ENCODE measurements at places on chromosomes 2 and 18. TPM values are rescaled to one million over a fixed set of nuclear protein-coding genes. Genes with fewer than 3 reads are reported as not detected.

The ASPRV1 gene
- 0.16 TPM for total RNA-seq

The RFTN2 gene
- 7.8 TPM for total RNA-seq

The TMEM169 gene
- under 0.01 TPM for total RNA-seq

The ZNF2 gene
- total RNA-seq, result 6.0 TPM

The FBLN7 gene
- 4.4 TPM for total RNA-seq

The SCYGR3 gene
- total RNA-seq, result not detected

The CRYGC gene
- not detected for total RNA-seq

The GKN1 gene
- not detected for total RNA-seq

The CSRNP3 gene
- under 0.01 TPM for total RNA-seq

The CHRNG gene
- total RNA-seq, result not detected

The SLC35F6 gene
- total RNA-seq, result 15.7 TPM

The NT5DC4 gene
- total RNA-seq, result not detected

The MAP3K19 gene
- not detected for total RNA-seq

The NT5C1B gene
- not detected for total RNA-seq

The PRKAG3 gene
- not detected for total RNA-seq

The CXCR1 gene
- not detected for total RNA-seq

The ERFE gene
- 0.65 TPM for total RNA-seq

The C1D gene
- total RNA-seq, result 7.7 TPM

The DYNC1I2 gene
- total RNA-seq, result 127 TPM

The CTLA4 gene
- 0.16 TPM for total RNA-seq

The BBS5 gene
- 1.6 TPM for total RNA-seq

The PLGLB1 gene
- total RNA-seq, result 5.9 TPM

The NEU2 gene
- not detected for total RNA-seq

The FHOD3 gene
- 0.06 TPM for total RNA-seq

The PAIP2B gene
- total RNA-seq, result 0.65 TPM

The NBEAL1 gene
- 14.1 TPM for total RNA-seq

The KLF7 gene
- total RNA-seq, result 7.1 TPM

The LHCGR gene
- not detected for total RNA-seq

The MYO7B gene
- 0.06 TPM for total RNA-seq

The IL1RL1 gene
- 3.3 TPM for total RNA-seq

The KIF3C gene
- 6.2 TPM for total RNA-seq

The GALR1 gene
- total RNA-seq, result not detected

The TEKT4 gene
- total RNA-seq, result not detected

The ALKAL2 gene
- not detected for total RNA-seq

The REEP1 gene
- total RNA-seq, result 6.8 TPM

The FKBP7 gene
- total RNA-seq, result 7.3 TPM

The DNAJC5G gene
- 0.16 TPM for total RNA-seq

The KLHL41 gene
- total RNA-seq, result 0.13 TPM

The LDLRAD4 gene
- 24.7 TPM for total RNA-seq

The SPP2 gene
- not detected for total RNA-seq

The TMEM214 gene
- total RNA-seq, result 33.0 TPM

The LYPD6 gene
- 15.9 TPM for total RNA-seq

The CXCR4 gene
- total RNA-seq, result 130 TPM

The CD28 gene
- not detected for total RNA-seq

All from bladder microvascular endothelial cell (primary cell).